ENCODE measurements at places on chromosomes 16 and 17.
A peak's percentile ranks its signal among the peaks of the same experiment; 100 is the strongest.

DNA sequence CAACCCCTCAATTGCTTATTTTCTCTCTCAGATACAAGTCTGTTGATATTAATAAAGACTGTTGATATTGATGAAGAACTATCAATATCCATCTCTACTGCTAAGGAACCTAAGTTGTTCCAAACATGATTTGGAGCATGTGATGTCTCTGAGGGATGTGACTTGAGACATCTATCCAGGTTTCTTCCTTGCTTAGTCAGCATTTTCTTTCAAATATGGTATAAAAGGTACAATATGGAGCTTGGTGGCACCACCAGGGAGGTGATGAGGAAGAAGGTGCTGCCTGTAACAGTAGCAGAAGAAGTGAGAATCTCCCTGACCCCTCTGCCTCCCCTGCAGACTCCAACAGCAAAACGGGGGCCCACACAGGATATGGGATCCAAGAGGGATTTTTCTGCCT is 329.0 kb downstream of the MAF start:
- no peak for DNase-seq

GRCh38 chr17:35086931-35087573 is 23.5 kb upstream of the RFFL start:
- no peak for DNase-seq

DNA sequence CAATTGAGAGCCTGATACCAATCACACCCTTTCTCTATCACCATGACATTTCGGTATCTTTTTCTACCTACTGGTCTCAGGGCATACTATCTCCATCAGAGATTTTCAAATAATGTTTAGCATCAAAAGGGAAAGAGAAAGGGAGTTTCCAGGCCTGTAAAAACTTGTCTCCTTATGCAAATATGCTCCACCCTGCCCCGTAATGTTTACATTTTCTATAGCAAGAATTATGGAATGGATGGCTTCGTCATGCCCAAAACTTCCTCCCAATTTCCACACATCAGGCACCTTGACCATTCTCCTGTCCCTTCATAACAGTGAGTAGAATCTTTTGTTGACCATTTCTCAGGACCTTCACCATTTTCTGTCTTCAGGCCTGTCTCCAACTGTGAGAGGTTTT is 30.9 kb upstream of the HLF start:
- no peak for DNase-seq

DNA sequence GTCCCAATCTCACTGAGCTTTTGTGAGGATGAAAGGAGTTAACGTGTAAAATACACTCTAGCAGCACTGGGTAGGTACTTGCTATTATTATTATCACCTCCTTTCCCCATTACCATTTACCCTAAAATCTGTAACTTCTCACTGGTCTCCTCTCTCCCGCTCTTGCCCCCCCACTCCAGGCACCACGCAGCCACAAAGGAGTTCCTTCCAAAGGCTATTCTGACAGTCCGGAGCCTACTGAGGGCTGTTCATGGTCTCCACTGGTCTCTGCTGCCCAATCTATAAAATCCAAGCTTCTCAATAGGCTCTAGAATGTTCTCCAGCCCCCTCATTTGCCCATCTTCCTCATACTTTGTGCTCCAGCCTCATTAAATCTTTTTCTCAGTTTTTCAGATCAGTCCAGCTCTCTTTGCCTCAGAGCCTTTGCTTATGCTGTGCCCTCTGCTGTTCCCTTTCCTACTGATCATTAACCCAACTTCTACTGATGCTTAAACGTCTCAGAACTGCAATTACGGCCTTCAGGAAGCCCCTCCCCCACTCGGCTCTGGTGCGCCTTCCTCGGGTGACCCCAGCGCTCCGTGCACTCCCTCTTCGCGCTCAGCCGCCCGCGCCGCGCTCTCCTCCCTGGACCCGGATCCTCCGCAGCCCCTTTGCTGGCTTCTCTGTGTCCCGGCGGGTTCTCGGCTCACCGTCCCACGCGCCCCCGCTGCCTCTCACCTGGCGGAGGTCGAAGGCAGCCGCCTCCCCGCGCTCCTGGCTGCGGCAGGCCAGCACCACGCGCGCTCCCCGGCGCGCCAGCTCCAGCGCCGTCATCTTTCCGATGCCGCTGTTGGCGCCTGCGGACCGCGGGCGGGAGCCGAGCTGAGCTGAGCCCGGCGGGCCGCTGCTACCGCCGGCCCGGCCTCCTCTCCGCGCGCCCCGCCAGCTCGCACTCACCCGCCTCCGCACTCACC is 737 bp downstream of the DHRS13 start:
- no peak for DNase-seq

- no peak for DNase-seq
These were observed 70.3 kb downstream of the SEC14L1 start for GRCh38 chr17:77210946-77211541.

DNA sequence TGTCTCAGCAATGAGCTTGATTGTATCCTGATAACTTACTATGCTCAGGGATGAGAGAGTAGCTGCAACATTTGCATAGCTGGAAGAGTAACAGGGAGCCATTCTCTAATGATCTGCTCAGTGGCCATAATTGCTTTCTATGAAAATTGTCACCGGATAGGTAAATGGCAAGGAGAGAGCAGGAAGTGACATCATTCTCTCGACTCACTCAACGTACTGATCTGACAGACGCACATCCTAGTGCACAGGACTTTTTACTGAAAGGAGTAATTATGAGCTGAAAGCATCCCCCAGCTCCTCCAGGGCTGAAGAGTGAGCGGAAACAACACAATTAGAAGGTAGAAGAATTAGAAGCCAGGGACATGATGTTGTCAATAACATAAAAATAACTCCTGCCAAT is 71.8 kb downstream of the IRX5 start:
- DNase-seq: no peak

GRCh38 chr17:32126746-32127145 is 15.6 kb upstream of the RHOT1 start:
- DNase-seq: no peak

GRCh38 chr16:53166099-53166498 is 111.3 kb downstream of the CHD9 start:
- DNase-seq: no peak

DNA sequence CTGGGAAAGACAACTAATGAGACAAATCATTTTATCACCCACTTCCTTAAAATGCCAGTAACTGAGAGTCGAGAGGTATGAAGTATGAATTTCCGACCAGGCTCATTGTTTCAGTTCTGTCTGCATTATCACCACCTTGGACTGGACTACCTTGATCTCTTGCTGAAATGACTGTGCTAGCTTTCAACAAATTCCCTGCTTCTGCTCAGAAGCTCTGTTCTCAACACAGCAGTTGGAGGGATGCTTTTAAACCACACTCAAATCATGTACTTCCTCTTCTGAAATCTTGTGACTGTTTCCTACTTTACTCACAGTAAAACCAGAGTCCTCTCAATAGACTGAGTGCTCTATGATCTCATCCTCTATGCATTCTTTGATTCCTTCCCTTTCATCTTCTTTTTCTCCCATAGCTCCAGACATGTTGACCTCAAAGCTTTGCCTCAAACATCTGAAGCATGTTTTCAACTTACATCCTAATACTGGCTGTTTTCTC is 195.8 kb downstream of the KCNJ2 start:
- no peak for DNase-seq

DNA sequence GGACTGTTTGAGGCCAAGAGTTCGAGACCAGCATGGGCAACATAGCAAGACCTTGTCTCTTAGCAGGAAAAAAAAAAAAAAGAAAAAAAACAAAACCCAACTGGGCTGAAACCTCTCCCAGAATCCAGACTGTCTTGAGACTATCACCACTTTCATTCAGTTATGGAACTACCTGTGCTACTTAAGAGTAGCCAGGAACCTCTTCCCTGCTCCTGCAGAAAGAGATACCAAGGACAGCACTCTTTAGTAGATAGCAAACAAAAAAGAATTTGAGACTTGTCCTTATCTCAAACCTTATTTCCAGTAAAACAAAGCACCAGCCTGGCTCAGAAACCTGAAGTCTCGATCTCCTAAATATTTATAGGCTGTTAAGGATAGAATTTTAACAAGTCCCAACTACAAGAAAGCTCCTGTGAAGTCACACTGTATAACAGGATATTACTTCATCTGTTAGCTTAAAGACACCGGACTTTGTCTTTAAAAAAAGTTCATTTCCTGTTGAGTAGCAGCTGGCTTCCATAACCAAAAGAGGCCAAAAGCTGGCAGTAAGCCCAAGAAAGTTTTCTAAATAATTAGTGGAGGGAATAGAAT is 5.1 kb downstream of the CDR2 start:
- DNase-seq: no peak

DNA sequence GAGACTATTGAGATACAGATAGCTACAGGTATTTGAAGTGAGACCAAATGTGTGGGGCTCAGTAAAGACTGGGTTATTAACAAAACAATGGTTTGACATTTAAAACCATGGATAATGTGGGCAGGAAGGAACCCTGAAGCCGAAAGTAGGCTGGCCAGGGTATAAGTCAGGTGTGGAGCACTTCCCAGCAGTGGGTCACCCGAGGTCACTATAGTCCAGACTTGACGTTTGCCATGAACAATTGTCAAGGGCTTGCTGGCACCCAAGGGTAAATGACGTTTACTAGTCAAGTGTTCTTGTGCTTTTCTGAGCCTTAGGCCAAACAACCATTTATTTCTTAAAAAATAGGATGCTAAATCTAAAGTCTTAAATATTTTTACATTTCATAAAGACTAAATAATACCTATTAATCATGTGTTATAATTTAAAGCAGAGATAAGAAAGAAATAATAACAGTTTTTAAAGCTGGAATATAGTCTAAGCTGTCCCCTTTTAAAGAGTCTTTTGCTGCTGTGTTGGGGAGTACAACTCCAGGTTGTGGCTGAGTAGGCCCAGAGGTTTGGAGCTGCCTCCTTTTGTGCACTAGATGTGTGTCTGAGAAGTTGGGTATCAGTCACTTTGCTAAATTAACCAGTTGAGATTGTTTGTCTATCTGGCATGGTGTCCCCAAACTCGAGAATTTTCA is 15.7 kb downstream of the ALDH3A2 start:
- DNase-seq: no peak

DNA sequence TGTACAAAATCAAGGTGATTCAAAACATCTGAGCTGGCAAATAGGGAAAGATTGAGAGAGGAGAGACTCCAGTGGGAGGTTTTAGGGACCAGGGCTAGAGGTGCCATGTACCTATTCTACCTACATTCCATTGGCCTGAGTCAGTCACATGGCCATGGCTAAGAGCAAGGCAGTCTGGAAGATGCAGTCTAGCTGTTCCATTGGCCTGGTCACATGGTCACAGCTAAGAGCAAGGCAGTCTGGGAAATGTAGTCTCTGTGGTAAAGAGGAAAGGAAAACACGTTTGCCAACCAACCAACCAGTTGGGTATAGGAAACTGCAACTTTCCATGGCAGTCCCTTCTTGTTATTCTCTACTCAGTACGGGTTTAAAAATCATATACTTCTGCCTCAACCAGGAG is 369.1 kb downstream of the XYLT1 start:
- DNase-seq: no peak

- no peak for DNase-seq
These were observed 1.4 kb downstream of the LPCAT2 start for GRCh38 chr16:55510185-55510805.

DNA sequence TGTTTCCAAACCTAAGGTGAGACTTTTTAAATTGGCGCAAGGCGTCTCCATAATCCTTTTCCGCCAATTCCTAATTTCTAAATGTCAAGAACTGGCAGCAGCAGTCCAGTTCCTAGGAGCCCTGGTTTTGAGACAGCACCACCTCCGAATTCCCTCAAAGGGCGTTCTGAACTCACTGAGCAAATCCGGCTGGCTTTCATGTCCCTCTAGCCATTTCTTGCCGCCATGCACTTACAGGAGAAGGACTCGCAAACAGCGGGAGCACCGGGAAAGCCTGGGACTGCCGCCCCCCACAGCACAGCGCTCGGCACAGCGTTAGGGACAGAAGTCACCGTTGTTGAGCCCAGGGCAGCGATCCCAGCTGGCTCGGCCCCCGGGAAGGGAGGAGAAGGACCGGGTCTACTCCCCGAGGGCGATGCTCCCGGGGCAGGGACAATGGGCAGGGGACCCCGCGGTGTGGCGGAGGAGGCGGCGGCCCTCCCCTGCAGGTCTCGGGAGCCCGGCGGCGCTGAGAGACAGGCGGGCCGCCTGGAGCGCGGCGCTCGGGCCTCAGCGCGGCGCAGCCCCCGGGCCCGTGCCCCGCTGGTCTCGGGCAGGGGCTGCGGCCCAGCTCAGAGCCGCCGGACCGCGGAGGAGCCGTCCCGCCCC is 545 bp downstream of the ARHGAP17 start:
- no peak for DNase-seq

GRCh38 chr17:49691086-49691676 is 13.3 kb upstream of the SPOP start:
- peak; percentile 31 for DNase-seq

Measured in dermis microvascular lymphatic vessel endothelial cell (primary cell).